ENCODE measurements at places on chromosomes 7 and 10. TPM values are rescaled to one million over a fixed set of nuclear protein-coding genes. Genes with fewer than 3 reads are reported as not detected.

DNA sequence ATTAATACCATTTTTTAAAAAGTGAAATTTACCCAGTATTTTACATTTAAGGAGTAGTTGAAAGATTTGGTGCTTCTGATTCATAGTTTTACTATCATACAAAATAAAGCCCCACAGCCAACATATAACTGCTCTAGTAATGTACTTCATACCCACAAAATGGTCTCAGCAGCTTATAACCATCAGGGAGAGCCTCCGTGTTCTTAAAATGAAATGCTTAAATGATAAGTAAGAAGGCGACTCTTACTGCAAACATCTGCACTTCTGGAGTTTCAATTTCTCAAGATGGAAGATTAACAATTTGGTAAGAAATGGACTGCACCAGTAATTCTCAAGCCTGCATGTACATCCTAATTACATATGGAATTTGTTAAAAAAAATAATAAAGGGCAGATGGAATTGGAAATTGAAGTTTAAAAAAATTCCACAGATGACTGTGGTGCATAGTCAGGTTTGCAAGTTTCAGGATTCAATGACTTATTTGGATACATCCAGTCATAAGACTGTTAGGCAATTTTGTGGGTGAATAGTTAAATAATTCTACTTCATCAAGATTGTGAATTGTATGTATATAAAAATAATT lies 461.0 kb downstream of the KIF20B start:
- H3K27ac ChIP-seq: no peak overlapping the region
- no peaks in the 10 kb centered on the region for H3K27me3 ChIP-seq
- no peaks in the 10 kb centered on the region for H3K4me1 ChIP-seq

DNA sequence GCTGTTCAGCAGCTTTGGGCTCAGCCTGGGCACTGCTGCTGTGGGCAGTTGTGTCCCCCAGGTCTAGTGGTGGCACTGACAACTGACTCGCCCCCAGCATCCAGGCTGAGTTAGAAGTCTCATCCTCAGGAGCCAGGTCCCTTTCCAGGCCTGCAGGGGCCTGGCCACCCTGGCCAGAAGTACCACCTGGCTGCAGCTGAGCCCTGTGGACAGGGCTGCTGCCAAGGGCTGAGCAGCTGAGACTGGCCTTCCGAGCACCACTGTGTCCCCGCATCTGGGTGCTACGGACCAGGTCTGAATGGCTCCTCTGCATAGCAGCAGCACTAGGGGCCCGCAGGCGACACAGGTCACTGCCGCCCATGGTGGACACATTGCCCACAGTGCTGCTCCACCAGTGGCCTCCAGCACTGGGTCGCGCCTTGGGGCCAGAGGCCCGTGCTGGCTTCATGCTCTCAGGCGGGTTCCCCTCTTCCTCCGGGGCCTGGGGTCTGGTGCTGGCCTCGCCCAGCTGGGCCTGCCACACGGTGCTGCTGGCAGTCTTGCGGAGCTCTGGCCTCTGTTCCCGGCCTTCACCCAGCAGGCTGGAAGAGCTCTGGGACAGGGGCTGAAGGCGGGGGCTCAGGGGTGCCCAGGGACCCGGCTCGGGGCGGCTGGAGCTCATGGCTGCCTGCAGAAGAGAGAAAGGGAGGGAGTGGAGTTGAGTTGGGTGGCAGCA lies 6.2 kb downstream of the GPRIN2 start:
- H3K27me3 ChIP-seq: no peaks in the 10 kb centered on the region
- no peaks in the 10 kb centered on the region for H3K4me1 ChIP-seq
- no peak overlapping the region for H3K4me3 ChIP-seq
- no peak overlapping the region for H3K27ac ChIP-seq

DNA sequence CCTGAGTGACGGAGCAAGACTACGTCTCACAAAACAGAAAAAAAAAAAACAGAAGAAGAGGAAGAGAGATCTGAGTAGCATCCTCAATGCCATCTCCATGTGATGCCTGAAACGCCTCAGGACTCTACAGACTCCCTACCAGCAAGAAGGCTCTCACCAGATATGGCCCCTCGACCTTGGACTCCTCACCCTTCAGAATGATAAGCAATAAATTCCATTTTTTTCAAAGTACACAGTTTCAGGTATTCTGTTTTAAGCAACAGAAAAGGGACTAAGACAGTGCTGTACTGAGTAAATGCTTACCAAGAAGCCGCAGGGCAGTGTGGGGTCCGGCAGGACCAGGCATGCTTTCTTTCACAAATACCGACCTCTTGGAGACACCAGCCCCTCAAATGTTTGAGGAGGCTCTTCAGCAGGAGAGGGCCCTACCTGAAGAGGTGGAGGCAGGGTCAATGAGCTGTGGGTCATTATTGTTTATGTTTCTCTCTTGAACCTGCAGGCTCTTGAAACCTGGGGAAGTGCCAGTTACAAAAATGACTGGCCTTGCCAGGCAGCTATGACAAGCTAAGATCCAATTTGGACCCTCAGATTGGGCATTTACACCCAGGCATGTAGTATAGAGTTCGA lies 204.1 kb upstream of the LYZL1 start:
- H3K27ac ChIP-seq: no peak overlapping the region
- no peaks in the 10 kb centered on the region for H3K4me1 ChIP-seq
- no peaks in the 10 kb centered on the region for H3K36me3 ChIP-seq
- H3K4me3 ChIP-seq: no peak overlapping the region
- H3K27me3 ChIP-seq: no peaks in the 10 kb centered on the region

- H3K4me3 ChIP-seq: no peak overlapping the region
- DNase-seq: no peak
- no peak overlapping the region for H3K27ac ChIP-seq
- H3K27me3 ChIP-seq: no peaks in the 10 kb centered on the region
- H3K4me1 ChIP-seq: peaks cover 14% of the 10 kb centered on the region
These were observed 75.9 kb downstream of the AOAH start for GRCh38 chr7:36648441-36648840.

DNA sequence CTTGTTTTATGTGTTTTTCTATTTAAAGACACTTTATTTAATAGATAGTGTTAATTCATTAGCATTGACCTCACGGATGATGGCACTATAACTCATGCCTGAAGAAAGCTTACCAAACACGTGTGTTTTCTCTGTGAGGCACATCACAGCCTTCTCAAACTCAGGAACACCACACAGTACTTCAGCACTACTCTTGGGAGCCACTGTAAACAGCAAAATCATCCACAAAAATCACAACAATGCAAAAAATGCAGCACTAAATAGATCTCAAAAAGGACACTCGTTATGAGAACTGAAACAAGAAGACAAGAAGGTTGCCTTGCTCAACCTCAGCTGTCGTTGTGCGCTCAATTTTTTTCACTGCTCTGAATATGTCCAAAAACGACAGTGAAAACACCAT lies 12.0 kb upstream of the PARP12 start:
- no peaks in the 10 kb centered on the region for H3K36me3 ChIP-seq
- peaks cover 3% of the 10 kb centered on the region for H3K4me1 ChIP-seq
- H3K27ac ChIP-seq: no peak overlapping the region

ZWINT gene
- total RNA-seq: 123 TPM

SH3PXD2A gene
- total RNA-seq: 9.4 TPM

LRRC72 gene
- not detected for total RNA-seq

All from activated CD8-positive, alpha-beta T cell treated with anti-CD3 and anti-CD28 coated beads, Interleukin-2, amount 10 ng/mL, durations not matched to agents 7 days and 5 days (primary cell).